Hippocampal formation (tissue), 2 donors: ENCODE measurements at places on chromosomes 1 and 21.
A peak's percentile ranks its signal among the peaks of the same experiment; 100 is the strongest.

DNA sequence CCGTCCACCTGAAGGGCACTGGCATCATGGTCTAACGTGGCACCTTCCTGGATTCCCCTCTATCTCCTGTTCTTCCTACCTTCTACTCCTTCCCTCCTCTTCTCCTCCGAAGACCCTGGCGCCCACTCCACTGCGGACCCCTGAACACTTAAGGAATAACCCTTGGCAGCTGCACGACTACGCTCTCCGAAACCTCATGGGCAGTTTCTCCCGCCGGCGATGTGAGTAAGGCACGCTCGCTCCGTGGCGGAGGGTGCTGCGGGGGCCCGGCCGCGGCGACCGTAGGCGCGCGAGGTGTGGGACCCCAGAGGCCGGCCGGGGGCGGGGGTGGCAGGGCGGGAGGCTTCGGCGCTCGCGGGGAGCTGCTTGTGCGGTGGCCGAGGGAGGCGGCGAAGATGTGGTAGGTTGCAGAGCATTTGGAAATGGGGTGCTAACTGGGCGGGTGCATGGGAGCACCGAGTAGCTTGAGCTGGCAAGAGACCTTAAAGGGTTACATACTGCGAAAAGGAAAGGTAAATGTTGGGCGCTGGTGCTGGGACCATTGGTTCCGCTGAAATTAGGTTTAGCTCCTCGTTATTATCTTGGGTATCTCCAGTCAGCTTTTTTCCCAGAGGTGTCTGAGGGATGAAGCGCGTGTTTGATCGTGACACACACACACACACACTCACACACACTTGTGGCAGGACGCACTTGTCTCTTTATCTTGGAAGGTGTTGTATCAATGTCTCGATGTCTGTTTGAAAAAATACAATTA, 876 bp downstream of the LRRC7 start:
- DNase-seq: peak; percentile 27

DNA sequence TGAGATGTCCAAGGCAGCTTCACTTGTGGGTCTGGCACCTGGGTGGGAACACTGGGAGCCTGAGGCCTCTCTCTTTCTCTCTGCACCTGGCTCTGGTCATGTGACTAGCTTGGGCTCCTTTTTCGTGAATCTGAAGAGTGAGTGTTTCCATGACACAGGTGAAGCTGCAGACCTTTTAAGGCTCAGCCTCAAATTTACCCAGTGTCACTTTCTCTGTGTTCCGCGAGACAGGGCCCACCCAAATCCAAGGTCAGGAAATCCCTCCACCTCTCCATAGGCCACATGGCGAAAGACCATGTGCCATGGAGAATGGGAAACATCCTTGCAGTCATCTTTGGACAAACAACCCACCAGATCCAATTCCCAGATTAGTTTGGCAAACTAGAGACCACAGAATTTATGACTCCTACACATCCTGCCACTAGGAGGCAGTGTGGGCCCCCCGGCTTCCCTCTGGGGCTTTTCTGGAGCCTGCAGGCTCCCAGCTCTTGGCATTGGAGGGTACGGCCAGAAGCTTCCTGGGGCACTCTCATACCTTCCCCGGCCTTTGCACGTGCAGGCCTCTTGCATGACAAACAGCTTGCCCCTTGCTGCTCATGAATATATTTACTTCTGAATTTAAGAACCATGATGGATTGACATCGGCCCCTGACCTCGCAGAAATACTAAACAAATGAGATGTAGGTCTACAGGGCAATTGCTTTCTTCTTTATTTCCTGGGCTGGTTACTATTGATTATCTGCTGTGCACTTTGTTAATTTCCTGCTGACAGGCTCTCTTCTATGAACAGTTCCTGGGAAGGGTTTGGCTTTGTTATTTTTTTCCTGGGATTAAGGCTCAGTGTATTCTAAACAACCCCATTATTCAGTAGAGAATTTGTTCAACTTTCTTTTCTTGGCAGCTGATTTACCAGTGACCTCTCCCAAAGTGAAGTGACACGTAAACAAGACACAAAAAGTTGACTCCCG, 180.7 kb downstream of the KAZN start:
- no peak for DNase-seq

- peak; percentile 65 for DNase-seq
Measured at GRCh38 chr1:8373581-8374241, 55.8 kb downstream of the SLC45A1 start.

GRCh38 chr1:36134031-36134430, 9.0 kb upstream of the COL8A2 start:
- no peak for DNase-seq

- no peak for DNase-seq
Measured at GRCh38 chr1:100122177-100122576, 10.6 kb downstream of the SASS6 start.
